ENCODE measurements at places on chromosomes 16 and 17.

DNA sequence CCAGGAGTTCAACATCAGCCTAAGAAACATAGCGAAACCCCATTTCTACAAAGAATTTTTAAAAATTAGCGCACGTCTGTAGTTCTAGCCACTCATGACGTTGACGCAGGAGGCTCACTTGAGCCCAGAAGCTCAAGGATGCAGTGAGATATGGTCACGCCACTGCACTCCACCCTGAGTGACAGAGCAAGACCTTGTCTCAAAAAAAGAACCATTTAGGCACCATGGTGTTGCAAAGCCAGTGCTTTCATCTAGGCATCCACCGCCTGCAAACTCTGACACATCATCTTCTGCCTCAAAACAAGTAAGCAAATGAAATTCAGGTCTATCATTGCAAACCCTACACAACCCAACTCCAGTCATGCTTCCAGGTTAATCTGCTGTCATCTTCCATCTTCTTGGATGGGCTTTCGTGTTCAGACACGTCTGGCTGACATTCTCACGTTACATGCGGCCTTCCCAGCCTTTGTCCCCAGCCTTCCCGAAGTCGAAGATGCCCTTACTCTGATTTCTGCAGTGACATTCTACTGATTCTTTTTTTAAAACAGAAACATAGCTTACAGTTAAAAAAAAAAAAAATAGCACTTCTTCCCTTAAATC is 8.9 kb downstream of the ANKRD11 start:
- no peak for DNase-seq

GRCh38 chr17:2346475-2346874 is 9.2 kb downstream of the SGSM2 start:
- no peak for DNase-seq

DNA sequence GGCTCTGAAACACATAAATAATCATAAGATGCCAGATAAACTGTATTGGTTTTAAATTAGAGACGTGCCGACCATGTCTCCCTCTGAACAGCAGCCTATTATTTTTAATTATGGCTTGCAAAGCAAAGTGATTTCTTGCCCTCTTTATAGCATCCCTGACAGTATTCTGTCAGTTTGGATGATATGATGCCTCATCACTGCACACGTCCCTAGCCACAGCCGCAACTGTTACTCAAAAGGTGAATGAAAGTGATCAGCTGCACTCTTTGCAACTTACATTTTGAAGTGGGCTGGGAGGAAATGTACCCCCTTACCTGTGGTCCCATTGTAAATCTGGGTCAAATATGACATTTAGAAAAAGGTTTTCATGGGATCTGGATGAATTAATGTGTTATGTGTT is 389.9 kb downstream of the MAF start:
- no peak for DNase-seq

- DNase-seq, result no peak
Measured at GRCh38 chr16:72658888-72659717, 388.8 kb downstream of the ZFHX3 start.

DNA sequence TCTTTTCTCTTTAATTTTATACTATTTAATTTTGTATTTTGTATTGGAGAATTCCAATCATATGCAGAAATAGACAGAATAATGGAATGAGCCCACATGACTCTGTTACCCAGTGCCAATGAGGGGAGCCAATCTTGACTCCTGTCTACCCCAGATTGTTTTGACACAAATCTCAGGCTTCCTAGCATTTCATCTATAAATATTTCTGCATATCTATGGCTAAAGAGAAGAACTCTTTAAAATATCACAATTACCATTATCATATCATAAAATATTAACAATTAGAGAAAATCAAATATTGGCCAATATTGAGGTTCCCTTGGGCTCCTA is 23.7 kb downstream of the ATP2C2 start:
- no peak for DNase-seq

DNA sequence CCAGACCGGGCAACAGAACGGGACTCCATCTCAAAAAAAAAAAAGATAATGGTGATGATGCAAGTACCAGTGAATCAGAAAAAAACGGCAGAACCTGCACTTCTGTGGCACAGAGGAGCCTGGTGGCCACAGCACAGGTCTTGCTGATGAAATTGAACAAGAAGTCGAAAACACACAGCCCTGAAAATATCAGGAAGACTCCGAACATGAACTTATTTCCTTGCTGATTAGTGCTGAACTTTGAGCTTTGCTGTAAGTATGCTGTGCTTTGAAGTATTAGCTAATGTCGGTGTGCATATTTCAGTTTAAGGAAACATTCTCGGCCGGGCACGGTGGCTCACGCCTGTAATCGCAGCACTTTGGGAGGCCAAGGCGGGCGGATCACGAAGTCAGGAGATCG is 10.9 kb upstream of the MYO15B start:
- DNase-seq, result no peak

- DNase-seq, result peak; percentile 87
Measured at GRCh38 chr16:68022728-68023537, at the start of the genes DDX28 and DUS2. Gene DDX28 (minus strand): TSS chr16:68023232. CDS start chr16:68023202, 30 bp downstream. Gene DUS2 (plus strand): TSS chr16:68023284. CDS start chr16:68038024, 14,740 bp downstream.

- DNase-seq, result no peak
Measured at GRCh38 chr17:488993-489757, 136.6 kb upstream of the RPH3AL start.

GRCh38 chr16:31331807-31332301 is 23.1 kb upstream of the ITGAX start:
- DNase-seq, result no peak

GRCh38 chr16:23146877-23147601 is 2.2 kb downstream of the USP31 start:
- no peak for DNase-seq

DNA sequence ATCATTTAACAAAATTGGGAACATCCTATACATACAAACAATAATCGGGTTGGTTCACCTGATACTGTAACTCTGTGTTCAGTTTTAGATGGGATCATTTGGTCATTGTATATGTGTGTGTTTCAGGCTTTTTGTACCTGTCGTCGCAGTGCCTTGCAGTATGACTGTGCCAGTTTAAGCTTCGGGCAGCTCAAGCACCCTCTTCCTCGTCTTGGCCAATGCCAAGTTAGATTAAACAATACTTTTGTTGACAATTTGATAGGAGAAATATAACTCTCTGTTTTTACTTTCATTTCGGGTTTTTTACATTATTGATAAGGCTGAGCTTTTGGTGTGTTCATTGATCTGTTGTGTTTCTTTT is 37.0 kb upstream of the ARHGAP17 start:
- DNase-seq, result no peak

DNA sequence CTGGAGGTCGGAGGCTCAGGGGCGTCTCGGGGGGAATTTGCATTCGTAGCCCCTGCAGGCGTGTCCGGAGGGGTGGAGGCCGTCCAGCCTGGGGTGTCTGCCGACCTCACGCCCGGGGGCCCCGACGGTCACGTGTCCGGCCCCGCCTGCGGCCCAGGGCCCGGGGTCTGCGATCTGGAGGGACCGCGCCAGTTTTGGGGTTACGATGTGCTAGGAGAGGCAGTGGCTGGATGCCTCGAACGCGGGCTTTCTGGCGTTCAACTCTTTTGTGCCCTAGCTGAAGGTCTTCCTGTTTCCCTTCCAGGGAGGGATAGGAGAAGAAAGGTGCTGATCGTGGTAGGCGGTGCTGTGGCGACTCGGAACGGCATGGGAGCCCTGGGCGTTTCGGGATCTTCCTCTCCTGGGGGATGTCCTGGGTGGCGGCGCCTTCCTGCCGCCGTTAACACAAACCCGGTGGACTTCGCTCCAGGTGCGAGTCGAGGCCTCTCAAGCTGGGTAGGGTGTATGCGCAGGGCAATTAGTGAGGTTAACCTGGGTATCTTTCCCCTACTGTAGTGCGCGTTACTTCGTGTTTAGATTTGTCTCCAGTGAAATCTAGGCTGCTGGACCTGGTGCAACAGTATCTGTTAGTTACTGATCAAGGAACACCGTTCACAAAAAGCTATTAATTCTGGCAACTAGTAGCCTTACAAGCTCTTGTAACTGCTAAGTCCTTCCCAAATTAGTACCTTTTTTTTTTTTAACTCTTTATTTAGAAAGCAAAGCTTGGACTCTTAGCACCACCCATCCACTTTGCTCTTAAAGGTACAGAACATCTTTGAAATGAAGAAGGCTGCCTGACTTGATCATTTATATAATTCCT is 1.3 kb downstream of the AKAP1 start:
- peak; percentile 22 for DNase-seq

DNA sequence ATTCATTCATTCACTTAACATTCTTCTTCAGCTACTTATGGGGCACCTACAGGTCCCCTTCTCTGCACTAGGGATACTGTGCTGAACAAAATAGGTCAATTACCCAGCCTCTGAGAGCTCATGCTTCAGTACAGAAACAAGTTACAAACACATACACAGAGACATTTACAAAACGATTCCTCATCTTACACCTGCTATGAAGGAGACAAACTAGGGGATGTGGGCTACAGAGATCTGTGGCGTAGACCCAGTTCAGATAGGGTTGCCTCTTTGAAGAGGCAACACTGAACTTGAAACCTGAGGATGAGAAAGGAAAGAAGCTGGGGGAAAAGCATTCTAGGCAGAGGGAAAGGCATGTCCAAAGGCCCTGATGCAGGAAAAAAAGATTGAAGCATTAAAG is 5.2 kb downstream of the IL21R start:
- no peak for DNase-seq

- DNase-seq, result no peak
Measured at GRCh38 chr17:8818047-8818446, 18.9 kb upstream of the MFSD6L start.

GRCh38 chr17:9968881-9969280 is 63.8 kb upstream of the RCVRN start:
- no peak for DNase-seq

DNA sequence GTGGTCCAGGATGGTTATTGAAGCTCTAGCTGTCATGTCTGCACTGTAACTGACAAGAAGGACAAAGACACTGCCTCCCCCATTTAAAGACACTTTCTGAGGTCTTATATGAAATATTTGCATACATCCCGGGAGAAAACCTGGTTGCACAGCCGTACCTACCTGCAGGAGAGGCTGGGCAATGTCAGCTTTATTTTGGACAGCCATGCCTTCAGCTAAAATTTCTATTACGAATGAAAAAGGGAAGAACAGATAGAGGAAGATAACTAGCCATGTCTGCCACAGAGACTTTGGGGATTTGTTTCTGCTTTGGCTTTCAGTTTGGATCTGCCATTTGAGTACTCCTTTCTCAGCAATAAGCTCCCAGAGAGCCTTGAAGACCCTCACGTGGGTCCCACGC is 19.0 kb downstream of the SLC7A6 start:
- DNase-seq, result peak; percentile 59

DNA sequence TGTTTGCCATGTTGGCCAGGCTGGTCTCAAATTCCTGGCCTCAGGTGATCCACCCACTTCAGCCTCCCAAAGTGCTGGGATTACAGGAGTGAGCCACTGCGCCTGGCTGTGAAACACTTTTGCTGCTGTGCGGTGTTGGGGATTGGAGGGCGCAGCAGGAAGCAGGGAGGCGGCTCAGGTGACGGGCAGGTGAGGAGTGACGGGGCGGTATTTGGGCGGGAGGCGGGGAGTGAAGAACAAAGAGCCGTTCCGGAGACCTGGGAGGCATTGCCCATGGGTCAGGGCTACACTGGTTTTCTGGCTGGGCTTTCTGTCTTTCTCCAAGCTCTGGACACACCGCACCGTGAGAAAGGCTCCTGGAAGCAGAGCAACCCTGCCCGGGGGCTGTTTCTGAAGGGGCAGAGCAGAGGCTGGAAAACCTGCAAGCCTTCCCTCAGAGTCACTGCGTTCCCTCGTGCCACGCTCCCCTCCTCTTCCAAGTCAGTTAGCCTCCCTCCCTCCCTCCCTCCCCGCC is 22.1 kb downstream of the CRISPLD2 start:
- no peak for DNase-seq

All from MV-4-11 (cell line).